ENCODE measurements at places on chromosomes 2 and 18. TPM values are rescaled to one million over a fixed set of nuclear protein-coding genes. Genes with fewer than 3 reads are reported as not detected.
A peak's percentile ranks its signal among the peaks of the same experiment; 100 is the strongest.

- DNase-seq = no peak
Observed at GRCh38 chr2:42826231-42826630, 33.8 kb upstream of the HAAO start.

DNA sequence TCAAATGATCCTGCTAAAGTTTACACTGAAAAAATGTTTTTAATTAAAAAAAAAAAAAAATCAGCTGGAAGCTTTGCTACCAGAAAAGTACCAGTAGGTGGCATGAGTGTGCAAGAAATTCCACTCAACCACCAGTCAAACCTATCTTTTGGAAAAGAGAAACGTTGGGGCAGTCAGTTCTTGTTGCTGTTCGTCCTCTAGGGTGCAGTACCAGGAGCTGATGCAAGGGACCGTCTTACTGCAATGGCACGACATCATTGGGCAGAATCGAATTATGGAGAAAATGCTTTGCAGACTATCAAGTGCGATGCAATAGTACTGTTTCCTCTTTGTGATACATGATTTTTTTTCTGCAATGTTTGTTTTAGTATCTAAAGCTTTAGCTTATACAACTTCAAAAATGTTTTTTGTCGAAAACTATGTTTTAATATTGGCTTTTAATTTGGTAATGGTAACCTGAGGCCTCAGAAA is 18.3 kb downstream of the YPEL5 start:
- DNase-seq = peak; percentile 96

GRCh38 chr2:54073796-54074195 is 41.6 kb upstream of the ACYP2 start:
- no peak for DNase-seq

GRCh38 chr2:148658807-148659722 is 14.5 kb downstream of the EPC2 start:
- peak; percentile 24 for DNase-seq

- no peak for DNase-seq
Observed at GRCh38 chr18:13120255-13120654, 98.3 kb upstream of the LDLRAD4 start.

DNA sequence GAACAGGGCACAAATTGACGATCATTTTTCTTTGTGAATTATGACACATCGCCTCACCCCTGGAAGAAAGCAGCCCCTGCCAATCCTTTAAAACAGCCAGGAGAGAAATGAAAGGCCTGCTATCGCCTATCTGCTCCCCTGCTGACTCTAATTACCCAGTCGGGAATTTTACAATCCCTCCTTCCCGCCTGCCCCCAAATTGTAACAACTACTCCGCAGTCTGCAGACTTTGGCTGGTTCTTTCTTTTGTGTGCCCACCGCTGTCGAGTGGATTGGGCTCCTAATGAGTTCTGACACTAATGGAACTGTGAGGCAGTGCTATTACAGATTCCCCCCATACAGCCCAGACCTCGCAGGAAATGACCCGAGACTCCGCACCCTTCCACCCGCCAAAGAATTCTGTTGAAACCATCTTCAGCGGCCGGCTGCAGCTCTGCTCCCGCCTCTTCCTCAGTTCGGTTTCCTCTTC is 281.2 kb upstream of the PARD3B start:
- peak; percentile 62 for DNase-seq

GRCh38 chr2:3377279-3377611 is 373 bp downstream of the EIPR1 start:
- peak; percentile 54 for DNase-seq

GRCh38 chr2:222239091-222239490 is 59.7 kb downstream of the PAX3 start:
- no peak for DNase-seq

GRCh38 chr2:239035997-239036731 is 188.3 kb downstream of the TWIST2 start:
- no peak for DNase-seq

DNA sequence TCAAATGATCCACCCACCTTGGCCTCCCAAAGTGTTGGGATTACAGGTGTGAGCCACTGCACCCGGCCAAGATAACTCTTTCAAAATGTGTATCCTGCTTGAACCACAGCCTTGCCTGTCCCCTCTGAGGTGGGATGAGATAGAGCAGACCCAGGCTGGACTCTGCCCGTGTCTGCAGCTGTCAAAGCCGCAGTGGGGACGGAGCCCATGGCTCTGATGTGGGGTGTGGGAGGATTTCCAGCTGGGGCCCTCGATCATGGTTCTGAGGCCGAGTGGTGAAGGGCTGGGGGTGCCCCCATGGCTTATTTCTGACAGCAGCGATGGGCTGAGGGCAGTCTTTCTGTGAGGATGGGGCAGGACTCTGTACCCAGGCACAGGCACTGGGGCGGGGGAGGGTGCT is 104.5 kb downstream of the DGKD start:
- no peak for DNase-seq

DNA sequence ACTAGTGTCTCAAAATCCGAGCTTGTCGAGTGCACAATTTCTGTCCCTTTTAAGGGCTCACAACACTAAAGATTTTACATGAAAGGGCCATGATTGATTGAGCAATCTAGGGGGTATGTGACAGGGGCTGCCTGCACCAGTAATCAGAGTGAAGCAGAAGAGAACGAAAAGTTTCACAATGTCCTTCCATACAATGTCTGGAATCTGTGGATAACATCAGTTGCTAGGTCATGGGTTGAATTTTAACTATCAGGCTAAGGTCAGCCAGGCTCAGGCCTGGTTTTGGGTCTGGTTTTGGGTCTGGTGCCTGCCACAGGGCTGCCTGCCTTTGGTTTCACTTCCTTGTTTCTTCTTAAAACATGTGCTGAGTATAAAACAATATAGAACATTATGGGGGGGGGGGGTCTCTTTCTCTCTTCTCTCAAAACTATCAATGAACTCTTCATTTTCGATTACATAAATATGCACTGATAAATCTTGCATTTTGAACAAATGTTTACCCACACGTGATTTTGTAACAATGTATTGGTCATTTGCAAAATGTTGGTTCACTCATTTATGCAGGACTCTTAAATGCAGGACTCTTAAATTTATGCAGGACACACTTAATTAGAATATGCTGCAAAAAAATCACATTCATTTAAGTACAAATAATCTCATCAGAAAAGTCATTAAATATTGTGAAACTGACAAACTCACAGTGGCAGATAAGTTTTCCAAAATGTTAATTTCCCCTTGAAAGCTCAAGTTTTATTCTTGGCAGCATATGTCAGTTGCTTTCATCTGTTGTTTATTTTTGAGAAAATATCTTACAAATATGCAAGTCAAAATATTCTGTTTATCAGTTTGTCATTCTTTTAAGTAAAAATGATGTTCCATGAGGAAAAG is 290.5 kb upstream of the KYNU start:
- no peak for DNase-seq

DNA sequence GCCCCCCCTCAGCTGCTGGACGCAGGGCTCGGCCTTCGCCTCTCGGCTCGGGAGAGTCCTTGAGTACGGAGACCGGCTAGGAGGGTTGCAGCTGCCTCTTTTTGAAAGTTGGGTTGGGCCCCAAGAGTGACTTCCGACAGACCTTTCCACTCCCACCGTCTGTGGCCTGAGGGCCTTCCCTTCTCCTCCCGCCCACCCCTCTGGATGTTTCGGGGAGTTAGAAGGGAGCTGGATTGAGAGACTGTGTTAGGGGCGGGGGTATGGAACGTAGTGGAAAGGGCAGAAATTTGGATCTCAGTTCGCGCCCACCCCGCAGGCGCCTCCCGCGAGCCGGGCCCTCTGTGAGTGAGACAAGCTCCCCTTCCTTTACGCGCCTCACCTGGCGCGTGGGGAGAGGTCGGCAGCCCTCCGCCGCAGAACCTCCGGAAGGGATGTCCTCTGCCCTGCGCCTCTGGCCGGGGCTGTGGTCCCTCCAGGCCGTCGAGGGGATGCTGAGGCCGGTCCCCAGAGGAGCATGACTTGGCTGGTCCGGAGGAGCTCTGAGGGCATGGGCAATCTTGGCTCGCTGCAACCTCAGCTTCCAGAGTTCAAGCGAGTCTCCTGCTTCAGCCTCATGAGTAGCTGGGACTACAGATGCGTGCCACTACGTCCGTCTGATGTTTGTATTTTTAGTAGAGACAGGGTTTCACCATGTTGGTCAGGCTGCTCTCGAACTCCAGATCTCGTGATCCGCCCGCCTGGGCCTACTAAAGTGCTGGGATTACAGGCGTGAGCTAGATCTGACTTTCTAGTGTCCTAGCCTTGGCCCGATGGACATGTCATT is 15.9 kb downstream of the C2orf74 start:
- DNase-seq = peak; percentile 24

DNA sequence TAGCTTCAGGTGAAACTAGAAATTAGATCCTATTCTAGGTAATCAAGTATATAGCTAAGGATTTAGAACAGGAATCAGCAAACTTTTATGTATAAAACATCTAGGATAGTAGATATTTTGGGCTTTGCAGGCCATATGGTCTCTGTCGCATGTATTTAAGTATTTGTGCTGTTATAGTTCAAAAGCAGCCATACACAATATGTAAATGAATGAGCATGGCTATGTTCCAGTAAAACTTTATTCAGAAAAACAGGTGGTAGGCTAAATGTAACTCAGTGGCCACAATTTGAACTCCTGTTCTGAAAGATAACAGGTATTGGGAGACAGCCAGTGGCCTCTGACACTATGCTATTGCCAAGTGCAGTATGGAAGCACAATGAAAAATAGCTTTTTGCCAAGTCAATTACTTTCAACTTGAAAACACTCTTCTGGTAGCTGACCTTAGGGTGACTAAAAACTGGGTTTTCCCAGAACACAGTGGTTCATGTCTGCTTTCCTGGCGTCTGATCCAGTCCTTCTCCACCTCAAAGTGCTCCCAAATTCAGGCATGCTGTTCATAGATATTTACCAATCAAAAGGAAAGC is 304.7 kb upstream of the SYT4 start:
- DNase-seq = no peak

GRCh38 chr2:202044777-202045176 is 11.1 kb downstream of the FZD7 start:
- DNase-seq = no peak

DNA sequence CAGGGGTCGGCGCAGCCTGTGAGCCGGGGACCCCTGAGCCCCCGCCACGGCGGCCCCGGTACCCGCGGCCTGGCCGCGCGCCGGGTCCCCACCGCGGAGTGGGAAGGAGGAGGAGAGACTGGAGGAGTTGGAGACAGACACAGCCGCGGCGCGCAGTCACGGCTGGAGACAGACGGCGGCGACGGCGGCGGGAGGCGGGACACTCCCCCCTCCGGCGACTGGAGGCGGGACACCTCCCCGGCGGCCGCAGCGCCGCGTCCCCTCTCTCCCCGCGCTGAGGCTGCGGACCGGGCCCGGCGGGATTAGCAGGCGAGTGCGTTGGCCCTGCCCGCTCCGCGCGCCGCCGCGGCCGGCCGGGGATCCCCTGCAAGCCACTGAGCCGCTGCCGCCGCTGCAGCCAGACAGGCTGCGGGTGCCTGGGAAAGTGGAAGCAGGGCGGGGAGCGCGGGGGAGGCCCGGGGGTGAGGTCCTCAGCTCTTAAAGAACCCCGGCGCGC is 1.0 kb upstream of the LDLRAD4 start:
- DNase-seq = peak; percentile 48

- DNase-seq = no peak
Observed at GRCh38 chr2:206937555-206937954, 1.8 kb upstream of the CPO start.

GRCh38 chr2:45586600-45586999 is 24.5 kb downstream of the SRBD1 start:
- DNase-seq = no peak

- DNase-seq = no peak
Observed at GRCh38 chr18:31857526-31858106, 85.3 kb downstream of the TRAPPC8 start.

GRCh38 chr2:117956036-117956796 is 57.7 kb downstream of the CCDC93 start:
- DNase-seq = no peak

GRCh38 chr2:218079943-218080913 is 11.2 kb downstream of the RUFY4 start:
- no peak for DNase-seq

- no peak for DNase-seq
Observed at GRCh38 chr2:30235008-30235655, 3.8 kb downstream of the LBH start.

The MSTN gene
- total RNA-seq = not detected

The VWC2L gene
- not detected for total RNA-seq

The CHMP1B gene
- total RNA-seq = 19.1 TPM

The AQP12A gene
- not detected for total RNA-seq

The FHL2 gene
- total RNA-seq = 3.2 TPM

The KCNS3 gene
- total RNA-seq = 12.7 TPM

The LIMS2 gene
- total RNA-seq = 1.2 TPM

The CCDC74A gene
- total RNA-seq = 7.0 TPM
